Adipocyte (in vitro differentiated cells): ENCODE measurements at places on chromosomes 5 and 9.

- no peak for DNase-seq
Observed at GRCh38 chr5:178499352-178499751, 90.8 kb downstream of the COL23A1 start.

GRCh38 chr9:101117161-101117560, 88.6 kb downstream of the PLPPR1 start:
- no peak for DNase-seq

GRCh38 chr5:168114444-168115017, 176.9 kb upstream of the WWC1 start:
- DNase-seq = no peak

DNA sequence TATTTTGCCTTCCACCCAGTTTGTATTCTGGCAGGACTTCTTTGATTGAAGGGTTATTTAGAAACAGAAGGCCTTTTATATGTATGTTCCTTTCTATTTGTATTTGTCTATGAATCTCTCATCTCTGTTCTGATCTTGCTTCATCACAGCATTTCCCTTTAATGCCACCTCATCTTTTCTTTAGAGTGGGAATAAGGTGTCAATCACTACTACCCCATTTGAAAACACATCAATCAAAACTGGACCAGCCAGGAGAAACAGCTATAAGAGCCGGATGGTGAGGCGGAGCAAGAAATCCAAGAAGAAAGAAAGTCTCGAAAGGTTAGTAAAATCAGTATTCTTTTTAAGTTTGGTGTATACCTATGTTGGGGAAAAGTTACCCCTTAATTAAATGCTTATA, 36.3 kb downstream of the CD180 start:
- DNase-seq = no peak

DNA sequence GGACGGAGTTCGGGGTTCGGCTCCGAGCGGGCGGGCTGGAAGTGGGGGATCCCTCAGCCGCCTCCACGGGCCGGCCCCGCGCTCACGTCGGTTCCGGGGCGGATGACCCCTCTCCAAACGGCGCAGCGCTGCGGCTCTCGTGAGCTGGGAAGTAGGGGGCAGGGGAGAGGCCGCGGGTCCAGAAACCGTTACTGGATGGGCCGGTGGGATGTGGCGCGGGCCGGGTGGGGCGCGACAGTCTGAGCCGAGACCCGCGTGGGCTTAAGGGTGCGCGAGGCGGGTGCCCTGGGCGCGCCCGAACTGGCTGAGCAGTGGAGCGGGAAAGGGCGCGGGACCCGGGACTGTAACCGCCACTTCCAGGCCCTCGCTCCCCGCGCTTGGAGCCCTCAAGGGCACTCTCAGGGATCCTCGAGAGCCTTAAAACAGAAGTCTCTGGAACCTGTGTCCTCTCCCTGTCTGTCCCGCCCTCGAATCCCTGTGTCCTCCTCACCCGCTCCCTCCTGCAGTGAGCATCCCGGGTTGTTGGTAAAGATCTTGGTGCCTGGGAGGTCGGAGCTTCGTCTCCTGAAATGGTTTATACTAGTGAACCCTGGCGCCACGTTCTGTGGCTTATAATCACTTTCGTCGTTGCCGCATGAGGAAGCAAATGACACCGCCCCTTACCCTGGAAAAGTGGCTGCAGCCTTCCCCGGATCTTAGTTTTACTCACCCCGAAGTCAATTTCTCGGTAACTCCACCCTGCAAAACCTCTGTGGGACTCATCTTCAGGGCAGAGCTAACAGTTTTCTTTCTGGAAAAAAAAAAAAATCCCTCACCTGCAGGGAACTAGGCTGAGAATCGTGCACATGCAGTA, 571 bp upstream of the MARCHF11 start:
- no peak for DNase-seq

GRCh38 chr9:135249191-135249590, 161.7 kb downstream of the OLFM1 start:
- DNase-seq = no peak
